Left lobe of liver (tissue), 2 donors: ENCODE measurements at places on chromosomes 16 and 17. TPM values are rescaled to one million over a fixed set of nuclear protein-coding genes. Genes with fewer than 3 reads are reported as not detected.

- no peak for DNase-seq
These were observed 46.9 kb downstream of the LCMT1 start for GRCh38 chr16:25158401-25158800.

- DNase-seq, result no peak
These were observed 87.5 kb upstream of the DNAH17 start for GRCh38 chr17:78664476-78665386.

DNA sequence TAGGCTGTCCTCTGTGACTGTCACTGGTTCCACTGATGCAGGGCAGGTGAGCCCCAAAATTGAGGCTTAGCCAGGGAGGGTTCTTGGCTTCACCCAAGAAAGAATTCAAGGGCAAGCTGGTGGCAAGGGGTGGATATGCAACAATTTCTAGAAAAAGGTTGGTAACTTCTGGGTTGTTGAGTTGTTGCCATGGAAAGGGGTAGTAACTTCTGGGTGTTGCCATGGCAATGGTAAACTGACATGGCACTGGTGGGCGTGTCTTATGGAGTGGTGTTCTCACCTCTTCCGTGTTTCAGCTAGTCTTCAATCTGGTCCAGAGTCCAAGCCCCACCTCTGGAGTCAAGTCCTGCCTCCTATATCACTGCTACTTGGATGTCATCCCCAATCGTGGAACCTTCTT, 9.5 kb upstream of the GUCY2D start:
- DNase-seq, result no peak

CFAP119 gene
- total RNA-seq, result 0.40 TPM

- no peak for DNase-seq
These were observed 55.8 kb upstream of the B4GALNT2 start for GRCh38 chr17:49076573-49077384.

DNA sequence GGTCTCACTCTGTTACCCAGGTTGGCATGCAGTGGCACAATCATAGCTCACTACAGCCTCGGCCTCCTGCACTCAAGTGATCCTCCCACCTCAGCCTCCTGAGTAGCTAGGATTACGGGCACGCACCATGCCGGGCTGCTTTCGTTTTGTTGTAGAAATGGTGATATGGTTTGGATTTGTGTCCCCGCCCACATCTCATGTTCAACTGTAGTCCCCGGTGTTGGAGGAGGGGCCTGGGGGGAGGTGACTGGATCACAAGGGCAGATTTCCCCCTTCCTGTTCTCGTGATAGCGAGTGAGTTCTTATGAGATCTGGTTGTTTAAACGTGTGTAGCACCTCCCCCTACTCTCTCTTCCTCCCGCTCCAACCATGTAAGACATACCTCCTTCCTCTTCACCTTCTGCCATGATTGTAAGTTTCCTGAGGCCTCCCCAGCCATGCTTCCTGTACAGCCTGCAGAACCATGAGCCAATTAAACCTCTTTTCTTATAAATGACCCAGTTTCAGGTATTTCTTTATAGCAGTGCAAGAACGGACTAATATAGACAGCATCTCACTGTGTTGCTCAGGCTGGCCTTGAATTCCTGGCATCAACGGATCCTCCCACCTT, 6.0 kb downstream of the PDZD9 start:
- no peak for DNase-seq
